ENCODE measurements at places on chromosomes 2 and 18. TPM values are rescaled to one million over a fixed set of nuclear protein-coding genes. Genes with fewer than 3 reads are reported as not detected.

MOGAT1 gene
- 4.4 TPM for total RNA-seq

ANKRD30B gene
- not detected for total RNA-seq

GPR155 gene
- total RNA-seq, result 4.9 TPM

ANTXR1 gene
- 11.5 TPM for total RNA-seq
